ENCODE measurements at places on chromosomes 16 and 17.

DNA sequence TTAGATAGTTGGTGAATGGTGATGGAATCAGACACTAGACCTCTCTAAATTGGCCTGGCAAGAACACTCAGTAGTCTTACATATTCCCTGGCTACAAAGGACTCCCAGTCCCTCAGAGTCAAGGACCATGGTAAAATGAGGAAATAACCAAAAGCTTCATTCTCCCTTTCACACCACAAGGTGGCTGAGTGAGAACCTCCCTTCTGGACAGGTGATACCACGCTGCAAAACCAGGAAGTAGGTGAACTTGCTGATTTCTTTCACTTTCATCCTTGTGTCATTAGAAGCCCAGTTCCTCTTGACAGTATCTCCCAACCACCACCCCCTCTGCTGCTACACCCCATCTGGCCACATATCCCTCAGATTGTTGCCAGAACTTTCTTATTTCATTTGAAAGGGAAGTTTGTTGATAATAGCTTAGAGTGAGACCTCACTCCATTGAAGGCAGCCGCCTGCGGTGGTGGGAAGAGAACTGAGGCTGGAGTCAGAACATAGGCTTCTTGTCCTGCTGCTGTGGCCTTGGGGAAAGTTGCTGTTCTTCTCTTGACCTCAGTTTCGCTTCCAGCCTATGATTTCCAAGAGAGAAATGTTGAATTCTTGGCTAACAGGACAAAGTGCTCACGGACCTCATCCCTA is 290.6 kb upstream of the CCL2 start:
- DNase-seq = no peak

DNA sequence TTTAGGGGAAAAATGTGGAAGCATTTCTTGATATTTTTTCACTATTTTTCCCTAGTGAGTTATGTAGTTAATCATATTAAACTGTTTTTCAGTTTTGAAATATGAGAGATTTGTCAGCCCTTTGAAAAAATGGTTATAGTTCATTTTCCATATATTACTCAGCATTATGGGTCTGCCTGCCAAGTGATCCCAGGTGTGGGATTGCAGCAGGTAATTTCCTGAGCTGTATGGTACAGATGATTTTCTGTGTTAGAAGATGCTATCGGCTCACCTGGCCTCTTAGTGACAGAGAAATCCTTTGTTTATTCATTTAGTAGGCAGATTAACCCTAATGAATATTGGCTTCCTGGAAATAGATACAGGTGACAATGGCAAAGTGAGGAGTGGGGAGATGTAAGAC is 275.1 kb upstream of the TBX2 start:
- DNase-seq = no peak

- peak; percentile 23 for DNase-seq
These were observed 79.5 kb downstream of the TIMM22 start for GRCh38 chr17:1076299-1076981.

DNA sequence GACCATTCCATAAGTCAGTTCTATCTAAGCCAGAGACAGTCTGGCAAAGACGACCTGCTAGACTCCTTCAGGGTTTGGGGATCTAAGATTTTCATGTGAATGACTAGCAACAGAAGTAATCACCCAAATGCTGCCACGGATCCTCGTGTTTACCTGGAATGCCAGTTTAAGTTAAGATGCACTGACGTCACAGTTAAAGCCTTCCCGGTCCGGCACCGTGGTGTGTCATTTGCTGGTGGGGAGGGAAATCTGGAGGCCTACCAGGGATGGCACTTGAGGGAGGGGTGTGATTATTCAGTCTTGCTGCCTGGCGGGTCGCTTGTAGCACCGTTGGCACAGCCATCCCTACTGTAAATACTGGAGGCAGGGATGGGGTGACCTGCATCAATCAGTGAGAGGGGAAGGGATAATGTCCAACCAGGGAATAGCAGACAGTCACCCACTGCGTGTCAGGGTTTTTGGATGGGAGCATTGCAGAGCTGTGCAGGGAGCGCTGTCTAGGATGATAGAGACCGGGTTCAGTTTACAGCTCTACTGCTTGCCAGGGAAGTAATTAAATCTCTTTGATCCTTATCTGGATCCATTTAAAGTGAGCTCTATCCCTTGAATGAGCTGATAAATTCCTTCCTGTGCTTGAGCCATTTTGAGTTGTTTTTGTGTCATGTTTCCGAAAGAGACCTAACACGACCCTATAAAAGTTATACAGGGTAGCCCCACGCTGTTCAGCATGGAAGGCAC is 764.7 kb upstream of the EEF2KMT start:
- DNase-seq = no peak

DNA sequence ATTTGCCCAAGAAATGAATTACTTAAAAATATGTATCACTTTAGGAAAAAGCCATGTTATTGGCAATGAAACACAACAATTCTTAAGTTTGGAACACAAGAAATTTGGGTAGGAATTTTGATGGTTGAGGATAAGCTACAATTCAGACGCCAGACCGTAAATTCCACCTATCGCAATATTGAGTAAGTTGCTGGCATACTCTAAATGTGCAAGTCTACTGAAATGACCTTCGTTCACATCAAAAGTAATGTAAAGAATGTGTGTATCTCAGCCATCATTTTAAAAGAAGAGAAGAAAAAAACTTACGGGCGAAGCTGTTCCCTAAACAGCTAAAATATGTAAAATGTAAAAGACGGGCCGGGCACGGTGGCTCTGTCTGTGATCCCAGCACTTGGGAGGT is 33.4 kb downstream of the UBE2G1 start:
- no peak for DNase-seq

DNA sequence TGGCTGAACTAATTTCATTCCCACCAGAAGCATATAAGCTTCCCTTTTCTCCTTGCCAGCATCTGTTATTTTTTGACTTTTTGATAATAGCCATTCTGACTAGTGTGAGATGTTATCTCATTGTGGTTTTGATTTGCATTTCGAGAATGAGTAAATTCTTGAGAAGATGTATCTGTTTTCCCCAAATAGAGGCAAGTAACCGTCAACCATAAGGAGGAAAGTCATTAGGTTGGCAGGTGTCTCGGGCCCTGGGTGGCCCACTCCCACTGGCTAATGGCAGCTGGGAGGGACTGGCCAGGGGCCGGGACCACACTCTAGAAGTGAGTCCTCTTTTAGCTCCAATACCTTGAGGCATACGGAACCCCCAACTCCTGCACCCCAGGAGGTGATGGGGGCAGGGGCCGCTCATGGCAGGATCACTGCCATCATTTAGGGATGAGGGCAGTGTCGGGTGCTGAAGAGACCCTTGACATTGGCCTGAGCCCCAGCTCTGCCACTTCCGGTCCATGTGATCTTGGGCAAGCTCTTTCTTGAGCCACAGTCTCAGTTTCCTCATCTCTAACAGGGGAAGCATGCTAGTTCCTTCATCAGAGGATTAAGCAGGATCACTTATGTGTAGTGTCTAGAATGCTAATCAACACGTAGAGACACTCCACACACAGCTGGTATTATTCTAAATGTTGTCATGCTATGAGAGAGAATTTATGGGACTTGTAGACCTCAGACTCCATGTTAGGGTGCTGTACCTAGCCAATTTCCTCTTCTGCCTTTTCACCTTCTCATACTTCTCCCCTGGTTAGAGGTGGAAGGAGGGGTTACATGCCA is 44.3 kb downstream of the RGS9 start:
- DNase-seq = no peak

- no peak for DNase-seq
These were observed 18.9 kb downstream of the CDR2 start for GRCh38 chr16:22355487-22355908.

- DNase-seq = peak; percentile 20
These were observed 568.3 kb upstream of the ZFHX3 start for GRCh38 chr16:73616166-73616753.

DNA sequence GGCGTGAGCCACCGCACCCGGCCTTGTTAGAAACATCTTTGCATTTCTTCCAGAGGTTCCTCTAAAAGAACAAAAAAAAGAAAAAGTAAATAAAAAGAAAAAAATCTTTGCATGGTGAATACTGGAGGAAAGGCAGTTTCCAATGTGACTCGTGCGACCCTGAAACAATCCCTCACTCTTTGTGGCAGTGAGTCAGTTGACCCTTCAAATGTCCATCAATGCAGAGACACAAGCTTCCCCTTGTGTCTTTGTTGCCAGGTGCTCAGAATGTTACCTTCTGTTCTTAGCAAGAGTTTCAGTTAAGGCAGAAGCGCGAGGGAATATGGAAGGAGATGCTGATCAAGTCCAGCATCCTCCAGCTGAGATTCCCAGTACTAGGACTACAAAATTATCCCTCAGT is 16.4 kb downstream of the CACNG4 start:
- no peak for DNase-seq
